ENCODE measurements at places on chromosomes 2 and 18.

DNA sequence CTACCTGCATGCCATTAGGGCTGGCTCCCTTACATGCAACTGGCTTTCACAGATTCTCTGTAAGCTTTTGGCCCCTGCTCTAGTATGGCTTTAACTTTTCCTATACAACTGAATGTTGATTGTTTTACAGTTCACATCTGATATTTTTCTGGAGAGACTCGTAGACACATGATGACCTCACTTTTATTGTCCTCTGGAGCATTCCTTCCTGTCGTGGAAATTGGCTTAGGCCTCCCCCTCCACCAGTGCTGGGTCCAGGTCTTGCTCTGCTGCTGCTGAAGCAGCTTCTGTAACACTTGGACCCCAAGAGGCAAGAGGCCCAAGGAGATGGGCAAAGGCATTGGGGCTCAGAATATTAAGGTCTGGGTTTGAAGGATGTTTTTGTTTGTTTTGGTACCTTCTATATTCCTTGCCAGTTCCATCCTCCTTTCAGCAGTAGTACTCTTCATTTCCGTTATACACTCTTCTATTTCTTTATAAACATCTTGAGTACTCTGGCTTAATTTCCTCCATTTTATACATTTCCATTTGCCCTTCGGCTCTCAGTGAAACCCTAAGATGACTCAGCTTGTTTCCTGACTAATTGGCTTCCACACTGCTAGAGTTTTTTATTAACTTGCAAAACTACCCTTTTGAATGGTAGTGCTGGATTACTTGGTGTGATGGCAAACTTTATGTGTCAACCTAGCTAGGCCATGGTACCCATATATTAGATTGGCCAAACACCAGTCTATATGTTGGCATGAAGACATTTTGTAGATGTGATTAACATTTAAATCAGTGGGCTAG lies 219.8 kb downstream of the CDCA7 start:
- DNase-seq = no peak

GRCh38 chr2:23199115-23199918 lies 185.7 kb upstream of the KLHL29 start:
- peak; percentile 76 for DNase-seq

GRCh38 chr18:8847900-8848299 lies 142.5 kb downstream of the MTCL1 start:
- no peak for DNase-seq

DNA sequence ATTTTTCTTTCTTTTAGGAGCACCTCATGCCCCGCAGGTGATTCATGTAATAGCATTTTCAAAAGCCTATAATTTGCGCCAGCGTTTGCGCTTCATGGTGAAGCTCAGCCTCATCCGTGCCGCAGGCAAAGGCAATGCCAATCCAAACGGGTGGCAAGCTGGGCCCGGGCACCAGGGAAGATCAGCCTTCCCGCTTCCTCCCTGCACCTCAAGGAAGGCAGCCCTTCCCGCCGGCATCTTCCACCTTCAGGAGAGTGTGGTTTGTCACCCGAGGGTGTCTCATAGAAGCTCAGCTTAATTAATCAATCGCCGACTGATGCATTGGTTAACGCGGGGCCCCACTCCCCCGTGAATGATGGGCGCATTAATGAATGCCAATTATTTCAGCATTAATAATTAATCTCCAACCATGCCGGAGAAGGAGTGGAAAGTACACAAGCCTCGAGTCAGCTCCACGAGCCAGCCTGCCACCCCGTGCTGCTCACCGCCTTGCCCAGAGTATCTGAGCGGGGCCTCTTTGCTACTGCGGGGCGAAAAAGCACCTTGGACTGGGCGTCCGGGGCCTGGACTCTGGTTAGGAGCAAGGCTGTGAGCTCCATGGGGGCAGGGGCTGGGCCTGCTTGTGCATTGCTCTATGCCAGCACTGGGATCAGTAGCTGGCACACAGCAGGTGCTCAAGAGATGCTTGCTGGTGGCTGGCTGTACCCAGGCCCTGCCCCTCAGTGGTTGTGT lies 13.0 kb downstream of the INHBB start:
- DNase-seq = no peak

DNA sequence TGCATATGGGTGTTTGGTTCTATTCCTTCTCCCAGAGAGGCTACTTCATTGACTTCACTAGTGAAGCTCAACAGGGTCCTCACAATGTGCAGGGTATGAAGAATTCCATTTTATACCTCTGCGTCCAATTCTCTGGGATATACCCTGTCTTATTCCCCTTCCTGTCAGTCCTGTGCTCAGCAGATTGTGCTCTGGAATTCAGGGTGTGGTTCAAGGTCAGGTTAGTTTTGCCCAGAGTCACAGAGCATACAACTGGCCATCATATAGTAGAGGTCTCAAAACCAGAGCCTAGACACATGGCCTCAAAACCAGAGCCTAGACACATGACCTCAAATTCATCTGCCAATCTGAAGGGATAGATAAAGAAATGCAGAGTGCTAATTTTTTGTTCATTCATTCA lies 38.8 kb upstream of the VIT start:
- no peak for DNase-seq

GRCh38 chr2:166090346-166090745 lies 37.5 kb downstream of the SCN1A start:
- no peak for DNase-seq

DNA sequence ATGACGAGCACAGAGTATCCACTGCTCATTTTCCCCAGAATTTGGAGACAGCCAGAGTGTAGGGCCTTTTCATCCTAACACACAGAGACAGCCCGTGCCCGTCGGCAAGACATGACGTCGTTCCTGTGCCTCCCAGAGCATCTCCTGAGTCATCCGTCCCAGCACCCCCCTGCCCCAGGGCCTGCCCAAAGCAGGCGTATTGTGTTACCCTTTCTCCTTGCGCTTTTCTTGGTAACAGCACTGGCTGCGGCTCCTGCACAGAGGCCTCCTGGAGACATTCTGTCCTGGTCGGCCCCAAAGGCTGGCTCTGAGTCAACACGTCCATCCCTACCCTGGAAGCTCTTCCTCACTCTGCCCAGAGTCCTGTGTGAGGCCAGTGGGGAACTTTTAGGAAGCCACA lies 217.1 kb downstream of the KLHL29 start:
- no peak for DNase-seq

DNA sequence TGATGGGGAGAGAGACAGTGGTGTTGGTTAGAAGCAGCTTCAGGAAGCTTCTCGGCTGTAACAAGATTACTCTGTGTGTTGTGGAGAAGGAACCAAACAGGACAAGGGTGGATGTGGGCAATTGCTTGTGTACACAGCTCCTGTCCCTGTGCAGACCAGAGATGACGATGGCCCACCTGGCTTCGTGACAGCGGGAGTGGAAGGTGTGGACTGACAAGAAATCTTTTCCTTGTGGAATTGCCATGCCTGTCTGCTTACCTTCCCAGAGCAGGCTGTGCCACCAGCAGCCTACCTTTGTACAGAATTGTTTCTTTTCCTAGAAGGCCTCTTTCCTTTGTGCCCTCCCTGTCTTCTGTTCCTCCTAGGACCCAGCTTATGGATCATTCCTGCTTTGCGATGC lies 93.8 kb downstream of the ITGB1BP1 start:
- DNase-seq = no peak

- no peak for DNase-seq
These were observed 220.6 kb upstream of the CCDC68 start for GRCh38 chr18:55179835-55180234.

DNA sequence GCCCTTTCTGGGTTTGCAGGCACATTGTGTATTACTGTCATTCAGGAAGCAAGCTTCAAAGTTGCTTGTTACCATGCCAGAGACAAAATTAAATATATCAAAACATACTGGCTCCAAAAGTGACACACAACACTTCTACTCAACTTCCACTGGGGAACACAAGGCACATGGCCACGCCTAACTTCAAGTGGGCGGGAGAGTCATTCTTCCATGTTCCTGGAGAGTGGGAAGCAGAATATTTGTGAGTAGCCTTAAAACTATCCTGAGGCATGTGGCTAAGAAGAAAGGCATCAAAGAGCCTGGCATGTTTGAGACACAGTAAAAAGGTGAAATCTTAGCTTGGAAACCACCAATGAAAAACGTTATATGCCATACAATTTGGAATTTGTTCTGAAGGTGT lies 90.5 kb upstream of the TACR1 start:
- DNase-seq = no peak

DNA sequence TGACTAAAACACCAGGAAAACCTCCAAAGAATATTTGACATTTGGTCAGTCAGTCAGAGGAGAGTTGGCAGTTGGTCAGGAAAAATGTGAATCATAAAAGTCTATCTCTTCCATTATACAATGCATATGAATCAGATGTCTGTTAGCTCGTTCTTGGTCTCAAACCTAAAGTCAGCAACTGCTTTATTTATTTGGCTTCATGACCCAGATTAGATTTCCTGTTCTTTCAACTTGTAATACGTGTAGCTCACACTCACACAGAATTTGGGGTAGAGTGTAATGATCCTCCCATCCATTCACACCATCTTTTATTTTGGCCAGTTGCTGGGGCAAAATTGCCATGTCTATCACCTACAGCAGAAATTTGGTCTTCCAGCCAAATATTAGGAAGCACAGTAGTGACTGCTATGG lies 81.9 kb upstream of the COL5A2 start:
- DNase-seq = no peak

DNA sequence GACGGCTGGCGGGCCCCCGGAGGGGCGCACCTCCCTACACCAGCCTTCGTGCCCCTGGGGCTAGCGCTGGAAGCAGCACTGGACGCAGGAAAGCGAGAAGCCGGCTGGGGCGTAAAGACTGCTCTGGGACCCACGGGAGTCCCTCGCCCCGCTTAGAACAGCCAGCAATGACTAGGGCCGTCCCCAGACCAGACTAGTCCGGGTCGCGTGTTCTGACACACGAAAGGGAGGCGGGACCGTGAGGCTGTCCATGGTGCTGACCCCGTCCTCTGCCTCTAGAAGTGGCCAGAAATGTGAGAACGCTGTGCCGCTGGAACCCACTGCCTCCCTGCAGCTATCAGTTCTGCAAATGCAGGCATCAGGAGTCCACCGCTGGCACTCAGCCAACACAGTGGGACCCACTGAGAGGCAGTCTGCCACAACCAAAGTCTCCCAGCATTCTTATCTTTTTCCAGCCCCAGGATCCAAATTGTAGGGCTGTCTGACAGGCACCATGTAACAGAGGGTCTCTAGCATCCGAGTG lies at the start of gene UCN:
Gene UCN (minus strand): TSS at position 87 of the 523 bp plus-strand sequence. CDS start 550 bp downstream, outside the sequence.
- DNase-seq = no peak

- DNase-seq = no peak
These were observed 132.6 kb downstream of the SEPTIN10 start for GRCh38 chr2:109481196-109481555.

GRCh38 chr2:217742841-217743240 lies 260.0 kb downstream of the TNS1 start:
- DNase-seq = no peak

DNA sequence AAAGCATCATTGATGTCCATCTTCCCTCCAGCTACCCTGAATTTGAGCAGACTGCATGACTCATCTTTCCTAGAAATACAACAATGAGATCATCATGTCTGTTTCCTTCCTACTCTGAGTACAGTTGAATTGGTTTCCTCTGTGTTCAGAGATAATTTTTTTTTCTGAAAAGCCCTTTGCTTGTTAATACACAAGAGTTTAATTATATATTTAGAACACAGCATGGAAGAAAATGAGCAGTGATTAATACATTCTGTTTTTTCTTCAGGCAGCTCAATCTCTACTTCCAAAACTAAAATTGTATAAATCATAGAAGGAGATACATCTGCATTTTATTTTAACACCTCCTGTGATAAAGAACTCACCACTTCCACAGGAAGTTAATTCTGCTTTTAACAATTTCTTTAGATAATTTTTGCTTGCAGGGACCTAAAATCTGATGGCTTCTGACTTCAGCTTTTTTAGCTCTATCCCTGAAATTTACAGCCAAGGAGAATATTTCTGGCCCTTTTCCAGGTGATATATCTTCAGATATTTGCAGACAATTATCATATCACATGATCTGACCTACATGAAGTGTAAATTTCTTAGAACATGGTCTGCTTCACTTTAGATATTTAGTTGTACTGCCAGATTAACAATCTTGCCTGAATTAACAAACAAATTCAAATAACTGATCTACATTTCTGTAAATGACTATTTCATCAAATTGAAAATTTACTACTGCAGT lies 249.0 kb downstream of the TRIB2 start:
- peak; percentile 16 for DNase-seq

GRCh38 chr2:128369602-128370467 lies 51.2 kb upstream of the HS6ST1 start:
- no peak for DNase-seq

- DNase-seq = no peak
These were observed 1.4 kb upstream of the ITGAV start for GRCh38 chr2:186588421-186588820.

DNA sequence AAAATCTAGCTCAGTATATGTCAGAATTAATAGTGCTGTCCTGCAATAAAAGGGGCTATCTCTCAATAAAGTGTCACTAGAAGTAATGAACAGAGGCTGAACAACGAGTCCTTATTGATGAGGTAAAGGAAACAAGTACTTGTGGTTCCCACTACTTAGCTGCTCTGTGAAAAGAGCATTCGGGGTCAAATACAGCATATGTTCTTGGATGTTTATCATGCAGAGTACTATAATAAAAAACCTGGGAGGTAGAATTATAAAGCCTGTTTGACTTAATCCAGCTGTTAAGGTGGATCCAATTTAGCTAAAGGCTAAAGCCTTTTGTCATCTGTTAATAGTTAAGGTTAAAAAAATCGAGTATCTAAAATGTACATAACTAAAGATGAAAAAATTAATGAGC lies 32.4 kb downstream of the SLC35F5 start:
- no peak for DNase-seq

- no peak for DNase-seq
These were observed 47.1 kb upstream of the CCBE1 start for GRCh38 chr18:59744271-59744721.

- DNase-seq = no peak
These were observed 16.2 kb downstream of the ATOH8 start for GRCh38 chr2:85769983-85770362.

GRCh38 chr18:2887470-2887869 lies 40.7 kb downstream of the EMILIN2 start:
- no peak for DNase-seq

- DNase-seq = peak; percentile 52
These were observed 14.0 kb downstream of the ALPG start for GRCh38 chr2:232420463-232421188.

- DNase-seq = no peak
These were observed 19.1 kb upstream of the B3GNT2 start for GRCh38 chr2:62176801-62177200.

- no peak for DNase-seq
These were observed 49.0 kb downstream of the DCDC2C start for GRCh38 chr2:3752376-3752775.

- peak; percentile 35 for DNase-seq
These were observed 142.9 kb upstream of the NXPH2 start for GRCh38 chr2:138922973-138923563.
